ENCODE measurements at places on chromosomes 4 and X.

GRCh38 chrX:130170752-130171445 lies 863 bp upstream of the RAB33A start:
- peaks cover 2% of the 10 kb centered on the region for H3K27me3 ChIP-seq
- peaks cover 39% of the 10 kb centered on the region for H3K4me1 ChIP-seq
- no peak for DNase-seq
- H3K4me3 ChIP-seq, result peak overlapping the region; percentile 70
- no peaks in the 10 kb centered on the region for H3K36me3 ChIP-seq

DNA sequence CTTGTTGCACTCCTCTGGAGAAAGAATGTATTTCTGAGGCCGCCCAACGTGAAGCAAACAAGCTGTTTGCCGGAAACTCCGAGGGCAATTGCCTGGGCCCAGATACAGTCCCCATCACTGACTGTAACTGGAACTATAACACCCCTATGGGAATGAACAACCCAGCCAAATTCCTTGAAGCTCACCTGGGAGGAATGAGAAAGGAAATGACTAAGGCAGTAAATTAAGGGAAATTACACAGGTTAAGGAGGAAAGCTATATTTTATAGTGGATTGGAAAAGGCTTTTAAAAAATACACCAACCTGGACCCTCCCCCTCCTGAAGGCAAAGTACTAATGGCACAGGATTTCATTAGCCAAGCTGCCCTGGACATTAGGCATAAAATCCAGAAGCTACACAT lies 11.7 kb upstream of the HERC5 start:
- no peak overlapping the region for H3K4me3 ChIP-seq
- DNase-seq, result no peak
- peaks cover 24% of the 10 kb centered on the region for H3K36me3 ChIP-seq
- no peaks in the 10 kb centered on the region for H3K27me3 ChIP-seq
- H3K4me1 ChIP-seq, result peaks cover 11% of the 10 kb centered on the region

DNA sequence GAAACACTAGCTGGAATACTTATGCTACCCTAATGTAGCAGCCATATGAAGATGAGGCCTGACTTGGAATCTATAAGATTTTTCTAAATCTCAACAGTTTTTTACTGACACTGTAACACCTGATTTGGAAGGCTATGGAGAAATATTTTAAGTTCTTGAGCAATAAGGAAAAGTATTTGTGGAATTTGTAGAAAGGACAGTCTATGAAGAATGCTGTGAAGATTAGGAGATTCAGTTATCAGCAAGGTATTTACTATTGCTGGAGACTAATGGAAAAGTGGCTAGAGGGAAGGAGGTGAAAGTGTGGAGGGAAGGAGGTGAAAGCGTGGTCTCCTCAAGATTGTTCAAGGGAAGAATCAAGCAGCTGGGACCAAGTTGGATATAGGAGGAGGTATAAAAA lies 190.0 kb upstream of the EMCN start:
- H3K27ac ChIP-seq, result no peak overlapping the region
- DNase-seq, result no peak
- peaks cover 3% of the 10 kb centered on the region for H3K4me1 ChIP-seq
- H3K36me3 ChIP-seq, result no peaks in the 10 kb centered on the region
- H3K4me3 ChIP-seq, result no peak overlapping the region
- H3K27me3 ChIP-seq, result no peaks in the 10 kb centered on the region

- peaks cover 2% of the 10 kb centered on the region for H3K4me1 ChIP-seq
- H3K27ac ChIP-seq, result no peak overlapping the region
- no peaks in the 10 kb centered on the region for H3K36me3 ChIP-seq
Measured at GRCh38 chr4:185255868-185256267, 46.5 kb downstream of the SNX25 start.

Measured in mesothelial cell of epicardium (in vitro differentiated cells).